Activated CD4-positive, alpha-beta T cell treated with anti-CD3 and anti-CD28 coated beads for 4 hours (primary cell): ENCODE measurements at places on chromosomes 4 and X.

DNA sequence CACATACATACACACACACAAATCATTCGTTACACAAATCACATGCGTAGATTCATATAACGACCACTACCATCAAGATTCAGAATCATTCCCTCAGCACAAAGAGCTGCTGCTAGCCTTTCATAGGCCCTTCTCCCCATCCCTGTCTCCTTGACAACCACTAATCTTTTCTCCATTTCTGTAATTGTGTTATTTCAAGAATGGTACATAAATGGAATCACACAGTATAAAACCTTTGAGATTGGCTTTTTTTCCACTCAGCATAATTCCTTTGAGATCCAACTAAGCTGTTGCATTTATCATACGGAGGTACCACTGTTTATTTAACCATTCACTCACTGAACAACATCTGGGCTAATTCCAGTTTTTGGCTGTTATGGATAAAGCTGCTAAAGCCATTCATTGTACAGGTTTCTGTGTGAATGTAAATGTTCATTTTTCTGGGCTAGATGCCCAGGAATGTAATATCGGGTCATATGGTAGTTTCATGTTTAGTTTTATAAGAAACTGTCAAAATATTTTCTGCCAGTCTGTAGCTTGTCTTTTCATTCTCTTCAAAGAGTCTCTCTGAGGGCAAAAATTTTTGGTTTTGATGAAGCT lies 64.1 kb downstream of the USP11 start:
- DNase-seq, result no peak

GRCh38 chrX:45873781-45874180 lies 671.4 kb downstream of the ZNF674 start:
- no peak for DNase-seq

DNA sequence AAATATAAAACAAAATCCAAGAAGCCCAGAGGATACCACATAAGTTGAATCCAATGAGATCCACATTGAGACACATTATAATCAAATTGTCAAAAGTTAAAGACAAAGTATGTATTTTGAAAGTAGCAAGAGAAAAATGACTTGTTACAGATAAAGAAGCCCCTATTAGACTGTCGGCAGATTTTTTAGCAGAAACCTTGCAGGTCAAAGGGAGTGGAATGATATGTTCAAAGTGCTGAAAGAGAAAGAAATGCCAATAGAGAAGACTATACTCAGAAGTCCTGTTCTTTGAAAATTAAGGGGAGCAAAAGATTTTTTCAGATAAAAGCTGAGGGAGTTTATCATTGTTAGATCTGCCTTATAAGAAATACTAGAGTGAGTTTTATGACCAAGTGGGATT lies 148.9 kb upstream of the EPHA5 start:
- no peak for DNase-seq

DNA sequence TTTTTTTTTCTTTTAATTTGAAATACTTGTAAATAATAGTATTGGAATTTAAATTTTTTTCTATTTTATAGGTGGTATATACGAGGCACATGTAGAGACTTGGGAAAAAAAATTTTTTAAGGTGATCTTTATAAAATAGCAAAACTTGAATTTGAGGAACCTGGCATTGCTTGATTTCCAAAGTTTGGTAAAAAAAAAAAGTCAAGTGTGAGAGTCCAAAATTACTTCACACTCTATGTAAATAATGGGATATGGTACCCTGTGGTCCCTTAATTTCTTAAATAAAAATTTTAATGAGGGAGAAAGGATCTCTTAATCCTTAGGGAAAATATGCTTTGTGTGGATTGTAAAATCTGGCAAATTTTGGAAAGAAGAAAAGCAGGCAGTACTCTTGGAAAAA lies 19.0 kb downstream of the SPRY1 start:
- no peak for DNase-seq

- DNase-seq, result no peak
Measured at GRCh38 chrX:132750331-132751062, 207.9 kb downstream of the HS6ST2 start.
